ENCODE measurements at places on chromosomes 11 and 22.
A peak's percentile ranks its signal among the peaks of the same experiment; 100 is the strongest.

DNA sequence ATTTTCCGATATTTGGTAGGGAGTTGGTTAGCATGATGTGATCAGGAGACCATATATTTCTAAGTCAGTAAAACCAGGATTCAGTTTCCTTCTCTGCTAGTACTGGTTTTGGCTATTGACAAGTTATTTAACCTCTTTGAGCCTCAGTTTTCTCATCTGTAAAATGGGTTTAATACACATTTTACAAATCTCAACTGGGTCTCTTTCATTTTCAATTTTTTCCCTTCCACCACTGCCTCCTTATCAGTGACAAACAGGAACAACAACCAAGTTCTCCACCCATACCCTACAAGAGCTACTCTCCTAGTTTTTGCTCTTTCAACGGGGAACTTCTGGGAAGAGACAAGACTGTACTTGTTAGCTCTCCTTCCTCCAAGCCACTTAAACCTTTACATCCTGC lies 6.2 kb upstream of the APLP2 start:
- DNase-seq, result no peak

DNA sequence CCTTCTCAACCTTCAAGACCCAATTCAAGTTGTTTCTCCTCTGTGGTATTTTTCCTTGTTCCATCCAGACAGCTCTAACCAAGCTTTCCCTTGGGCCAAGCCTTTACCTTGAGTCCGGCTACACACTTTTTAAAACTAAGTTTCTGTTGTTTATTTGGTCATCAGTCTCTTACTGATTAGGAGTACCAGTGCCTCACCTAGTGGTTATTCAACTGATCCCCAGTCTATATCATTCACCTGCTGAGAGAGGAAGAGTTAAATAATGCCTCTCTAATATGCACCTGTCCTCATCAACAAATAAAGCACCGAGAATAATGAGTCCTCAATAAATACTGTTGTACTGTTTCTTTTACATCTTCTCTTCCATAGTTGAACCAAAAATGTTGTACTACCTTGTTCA lies 160.8 kb downstream of the MSANTD4 start:
- DNase-seq, result no peak

GRCh38 chr11:72618803-72619202 lies 55.4 kb downstream of the PDE2A start:
- DNase-seq, result no peak

DNA sequence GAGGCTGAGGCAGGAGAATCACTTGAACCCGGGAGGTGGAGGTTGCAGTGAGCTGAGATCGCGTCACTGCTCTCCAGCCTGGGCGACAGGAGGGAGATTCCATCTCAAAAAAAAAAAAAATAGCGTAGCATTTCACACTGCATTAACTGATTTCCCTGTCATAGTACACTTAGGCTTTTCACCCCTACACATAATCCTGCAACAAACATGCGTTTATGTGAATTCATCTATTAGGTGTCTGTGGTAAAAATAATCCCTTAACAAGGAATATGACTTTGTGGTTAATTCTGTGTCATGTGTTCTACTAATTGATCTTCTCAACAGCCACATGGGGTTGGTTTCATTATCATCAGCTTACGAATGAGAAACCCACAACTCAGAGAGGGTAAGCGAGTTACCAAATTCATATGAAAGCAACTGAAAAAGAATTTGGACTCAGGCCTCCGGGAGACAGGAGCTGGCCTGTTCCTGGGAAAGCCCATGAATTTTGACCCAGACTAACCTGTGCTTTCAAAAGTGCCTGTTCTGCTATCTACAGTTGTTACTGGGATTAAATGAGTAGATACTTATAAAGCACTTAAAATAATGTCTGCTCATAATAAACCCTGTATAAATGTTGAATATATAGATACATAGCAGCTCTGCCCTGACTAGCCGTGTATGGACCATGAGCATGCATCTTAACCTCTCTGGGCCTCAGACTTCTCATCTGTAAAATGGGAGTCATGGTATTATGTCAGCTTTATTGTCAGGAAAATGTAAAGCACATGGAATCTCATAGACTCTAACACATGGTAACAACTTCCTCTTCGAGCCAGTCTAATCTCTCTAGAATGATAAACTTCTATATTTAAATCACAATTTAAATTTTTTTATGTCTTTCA lies 36.6 kb downstream of the KCNJ1 start:
- DNase-seq, result no peak

DNA sequence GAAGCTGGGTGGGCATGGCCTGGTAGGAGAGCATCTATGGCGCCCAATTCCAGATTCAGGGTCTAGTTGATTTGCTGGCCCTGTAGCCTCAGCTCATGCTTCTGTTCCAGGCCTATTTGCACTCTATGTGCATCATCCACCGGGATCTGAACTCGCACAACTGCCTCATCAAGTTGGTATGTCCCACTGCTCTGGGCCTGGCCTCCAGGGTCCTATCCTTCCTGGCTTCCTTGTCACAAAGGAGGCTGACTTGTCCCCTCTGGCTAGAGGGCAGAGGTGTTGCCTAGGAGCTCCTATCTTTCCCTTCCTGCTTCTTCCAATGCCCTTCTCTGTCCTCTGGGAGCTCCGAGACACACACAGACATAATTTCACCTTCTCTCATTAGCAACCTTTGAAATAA lies 21.3 kb downstream of the PIK3IP1 start:
- DNase-seq, result no peak

GRCh38 chr11:110299006-110299785 lies 2.8 kb upstream of the RDX start:
- DNase-seq, result no peak

DNA sequence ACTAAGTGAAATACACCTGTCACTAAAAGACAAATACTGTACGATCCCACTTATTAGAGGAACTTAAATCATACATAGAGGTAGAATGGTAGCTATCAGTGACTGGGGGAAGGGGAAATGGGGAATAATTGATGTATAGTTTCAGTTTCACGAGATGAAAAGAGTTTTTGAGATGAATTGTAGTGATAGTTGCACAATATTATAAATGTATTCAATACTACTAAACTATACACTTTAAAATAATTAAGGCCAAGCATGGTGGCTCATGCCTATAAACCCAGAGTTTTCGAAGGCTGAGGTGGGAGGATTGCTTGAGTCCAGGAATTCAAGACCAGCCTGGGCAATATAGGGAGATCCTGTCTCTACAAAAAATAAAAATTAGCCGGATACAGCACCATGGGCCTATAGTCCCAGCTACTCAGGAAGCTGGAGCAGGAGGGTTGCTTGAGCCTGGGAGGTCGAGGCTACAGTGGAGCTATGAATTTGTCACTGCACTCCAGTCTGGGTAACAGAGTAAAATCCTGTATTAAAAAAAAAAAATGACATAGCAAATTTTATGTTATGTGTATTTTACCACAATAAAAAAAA lies 40.4 kb downstream of the SERPIND1 start:
- DNase-seq, result no peak

DNA sequence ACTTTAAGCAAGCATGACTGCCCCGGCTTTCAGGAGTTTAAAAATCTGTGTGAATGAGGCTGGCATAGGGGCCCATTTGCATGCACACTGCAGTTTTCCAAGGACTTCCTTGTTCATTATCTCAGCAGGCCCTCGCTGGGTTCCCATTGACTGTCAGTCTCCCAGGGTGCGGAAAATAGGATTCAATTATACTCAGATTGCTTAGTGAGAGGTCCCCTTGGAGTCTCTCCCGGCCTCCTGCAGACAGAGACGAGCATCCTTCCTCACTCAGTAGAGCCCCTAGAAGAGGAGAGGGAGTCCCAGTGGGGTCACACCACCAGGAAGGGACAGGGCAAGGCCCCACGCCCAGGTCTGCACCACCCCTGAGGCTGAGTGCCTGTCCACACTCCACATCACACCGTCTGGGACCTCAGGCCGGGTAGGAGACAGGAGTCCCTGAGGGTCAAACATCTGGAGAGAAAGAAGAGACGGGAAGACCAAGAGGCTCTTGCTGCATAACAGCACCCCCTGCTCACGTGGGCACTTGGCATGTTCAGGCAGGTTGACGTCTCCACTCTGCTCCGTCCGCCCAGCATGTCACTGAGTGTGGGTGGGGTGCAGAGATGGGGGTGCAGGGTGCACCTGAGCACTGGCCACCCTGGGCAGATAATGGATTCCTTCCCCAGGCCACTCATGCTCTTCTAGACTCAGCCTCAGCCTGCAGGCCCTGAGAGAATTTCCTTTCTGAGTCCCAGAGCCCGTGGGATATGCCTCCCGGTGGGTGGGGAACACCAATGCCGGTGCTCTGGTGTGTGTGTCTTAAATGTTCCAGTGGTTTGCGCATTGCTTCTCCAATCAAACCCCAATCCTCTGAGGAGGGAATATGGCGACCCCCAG lies 58.8 kb downstream of the MCM5 start:
- peak; percentile 51 for DNase-seq

GRCh38 chr11:2732261-2732939 lies 32.6 kb upstream of the KCNQ1OT1 start:
- DNase-seq, result no peak

DNA sequence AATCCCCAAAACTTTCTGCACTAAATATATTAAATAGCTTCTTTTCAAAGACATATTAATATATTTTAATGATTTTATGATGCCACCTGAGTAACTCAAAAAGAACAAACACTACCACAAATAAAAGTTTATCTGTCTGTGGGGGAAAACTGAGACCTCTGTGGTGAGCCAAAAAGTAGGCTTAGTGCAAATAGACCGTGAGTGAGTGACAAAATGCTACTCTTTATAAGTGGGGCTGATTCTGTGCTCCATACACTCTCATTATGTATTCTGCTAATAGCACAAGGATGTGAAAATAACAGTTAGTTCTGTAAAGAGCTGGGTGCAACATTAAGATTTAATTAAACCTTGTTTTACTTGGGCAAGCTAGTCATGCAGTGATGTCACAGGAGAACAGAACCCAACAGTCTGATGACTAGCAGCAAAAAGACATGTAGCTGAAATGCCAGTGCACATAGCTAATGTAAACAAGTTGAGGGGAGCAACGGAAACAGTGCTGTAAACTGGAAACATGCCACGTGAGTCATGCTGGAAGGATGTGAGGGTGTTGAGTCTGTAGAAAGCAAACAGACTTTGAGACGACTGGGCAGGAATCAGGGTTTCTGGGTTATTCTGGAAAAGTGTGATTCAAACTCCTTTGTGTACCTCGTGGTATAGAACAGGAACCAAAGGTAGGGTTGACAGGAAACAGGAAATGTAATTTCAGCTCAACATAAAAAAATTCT lies 1130.4 kb downstream of the LRRC4C start:
- DNase-seq, result no peak

DNA sequence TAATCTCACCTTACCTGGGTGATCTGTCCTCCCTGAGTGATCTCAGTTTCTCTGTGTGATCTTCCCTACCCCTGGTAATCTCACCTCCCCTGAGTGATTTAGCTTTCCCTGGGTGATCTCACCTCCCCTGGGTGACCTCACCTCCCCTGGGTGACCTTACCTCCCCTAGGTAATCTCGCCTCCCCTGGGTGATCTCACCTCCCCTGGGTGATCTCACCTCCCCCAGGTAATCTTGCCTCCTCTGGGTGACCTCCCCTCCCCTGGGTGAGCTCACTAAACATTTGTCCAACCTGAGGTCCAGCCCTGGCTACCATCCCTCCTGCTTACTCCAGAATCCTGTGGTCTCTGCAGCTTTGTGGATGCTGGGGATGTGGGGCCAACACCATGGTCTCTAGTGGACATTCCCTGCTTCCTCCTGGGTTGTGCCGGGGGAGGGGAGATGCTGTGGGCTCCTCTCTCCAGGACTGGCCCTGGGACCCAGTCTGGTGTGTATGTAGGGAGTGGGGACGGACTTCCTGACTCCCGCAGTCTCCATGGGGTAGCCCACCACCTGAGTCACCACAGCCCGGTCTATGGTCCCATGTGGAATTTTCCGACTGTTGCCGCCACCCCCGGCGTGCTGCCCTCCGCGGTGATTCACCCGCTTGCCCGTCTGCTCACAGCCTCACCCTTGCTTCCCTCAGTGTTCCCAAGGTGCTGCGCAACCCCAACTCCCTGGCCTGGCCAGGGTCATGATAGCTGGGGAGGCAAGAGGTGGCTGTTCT lies 9.9 kb downstream of the LSP1 start:
- DNase-seq, result no peak

DNA sequence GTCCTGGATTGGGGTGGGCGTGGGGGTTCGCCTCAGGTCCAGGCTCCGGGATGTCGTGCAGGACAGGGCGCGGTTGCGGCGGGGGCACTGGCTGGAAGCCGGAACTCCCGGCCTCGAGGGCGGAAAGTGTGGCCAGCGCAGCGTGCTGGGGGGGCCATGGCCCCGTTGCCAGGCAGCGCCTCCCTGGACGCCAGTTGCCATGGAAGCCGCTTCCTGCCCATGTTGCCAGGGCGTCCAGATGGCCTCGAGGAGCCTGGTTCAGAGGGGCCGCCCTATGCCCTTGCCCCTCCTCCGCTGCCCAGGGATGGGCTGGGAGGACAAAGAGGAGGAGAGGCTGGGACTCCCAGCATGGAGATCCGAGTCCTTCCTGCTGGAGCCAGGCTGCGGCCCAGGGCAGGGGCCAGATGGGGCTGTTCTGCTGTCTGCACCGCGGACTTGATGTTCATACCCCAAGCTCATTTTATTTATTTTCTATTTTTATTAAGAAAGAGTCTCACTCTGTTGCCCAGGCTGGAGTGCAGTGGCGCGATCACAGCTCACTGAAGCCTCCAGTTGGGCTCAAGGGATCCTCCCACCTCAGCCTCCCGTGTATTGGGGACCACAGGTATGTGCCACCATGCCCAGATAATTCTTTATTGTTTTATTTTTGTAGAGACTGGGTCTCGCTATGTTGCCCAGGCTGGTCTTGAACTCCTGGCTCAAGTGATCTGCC lies 4.6 kb upstream of the CCDC188 start:
- DNase-seq, result no peak

DNA sequence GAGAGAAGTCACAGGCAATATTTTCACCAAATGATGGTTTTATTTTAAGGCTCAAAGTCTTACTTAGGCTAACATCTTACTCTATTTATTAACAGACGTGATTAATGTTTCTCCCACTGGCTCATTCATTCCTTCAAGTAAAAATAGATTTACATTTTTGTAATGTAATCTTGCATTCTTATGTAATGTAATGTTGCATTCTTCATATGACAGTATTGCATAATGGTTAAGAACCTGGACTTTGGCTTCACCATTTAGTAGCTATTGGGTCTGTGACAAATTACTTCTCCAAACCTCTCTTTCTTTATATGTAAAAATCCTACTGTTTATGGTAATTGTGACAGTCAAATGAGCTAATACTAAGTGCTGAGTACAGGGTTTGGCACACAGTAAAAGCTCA lies 3.3 kb upstream of the DIXDC1 start:
- no peak for DNase-seq

Measured in NCI-H2107 (cell line).